ENCODE measurements at places on chromosomes 2 and 18.

- no peak for DNase-seq
Observed at GRCh38 chr2:8081130-8081529, 600.7 kb upstream of the ID2 start.

DNA sequence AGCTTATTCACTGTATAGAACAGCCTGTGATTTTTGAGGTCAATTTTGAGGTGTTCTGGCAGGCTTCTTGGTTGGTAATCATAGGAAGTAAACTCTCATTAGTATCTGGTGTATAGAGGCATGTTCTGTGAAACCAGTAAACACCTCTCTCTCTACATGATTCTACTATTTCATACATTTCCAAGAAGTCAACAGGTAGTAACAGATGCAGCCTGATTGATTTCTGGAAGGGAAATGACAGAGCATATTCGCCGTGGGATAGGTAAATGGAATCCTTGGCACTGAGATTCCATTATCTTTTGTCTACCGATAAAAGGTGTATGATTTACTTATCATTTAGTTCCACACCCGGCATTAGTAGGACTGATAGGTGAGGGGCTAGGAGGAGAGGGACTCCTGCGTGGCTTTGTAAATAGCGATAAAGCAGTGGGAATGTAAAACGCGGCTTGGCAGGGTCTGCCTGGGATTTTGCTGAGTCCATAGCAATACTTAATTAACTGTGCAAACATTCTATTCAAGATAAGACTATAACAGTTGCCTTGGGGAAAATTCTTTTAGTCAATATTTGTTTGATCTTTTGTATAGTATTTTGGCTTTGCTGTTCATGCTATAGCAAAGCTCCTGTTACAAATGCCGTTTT, 32.3 kb downstream of the LYPD6B start:
- DNase-seq, result no peak

- DNase-seq, result no peak
Observed at GRCh38 chr18:46289931-46290330, 185.7 kb downstream of the HAUS1 start.

DNA sequence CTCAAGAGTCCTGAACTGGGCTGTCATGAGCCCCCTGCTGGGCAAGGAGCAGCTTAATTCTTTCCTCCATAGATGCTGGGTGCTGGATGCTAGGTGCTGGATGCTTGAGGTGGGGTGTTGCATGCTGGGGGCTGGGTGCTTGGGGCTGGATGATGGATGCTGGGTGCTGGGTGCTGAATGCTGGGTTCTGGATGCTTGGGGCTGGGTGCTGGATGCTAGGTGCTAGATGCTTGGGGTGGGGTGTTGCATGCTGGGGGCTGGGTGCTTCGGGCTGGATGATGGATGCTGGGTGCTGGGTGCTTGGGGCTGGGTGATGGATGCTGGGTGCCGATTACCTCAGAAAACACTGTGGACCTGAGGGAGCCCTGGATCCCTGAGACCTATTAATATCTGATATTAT, 837.7 kb downstream of the GALR1 start:
- DNase-seq, result no peak

GRCh38 chr2:99066075-99066958, 75.2 kb upstream of the C2orf15 start:
- DNase-seq, result no peak

GRCh38 chr18:49874238-49874637, 60.9 kb upstream of the ACAA2 start:
- DNase-seq, result no peak

DNA sequence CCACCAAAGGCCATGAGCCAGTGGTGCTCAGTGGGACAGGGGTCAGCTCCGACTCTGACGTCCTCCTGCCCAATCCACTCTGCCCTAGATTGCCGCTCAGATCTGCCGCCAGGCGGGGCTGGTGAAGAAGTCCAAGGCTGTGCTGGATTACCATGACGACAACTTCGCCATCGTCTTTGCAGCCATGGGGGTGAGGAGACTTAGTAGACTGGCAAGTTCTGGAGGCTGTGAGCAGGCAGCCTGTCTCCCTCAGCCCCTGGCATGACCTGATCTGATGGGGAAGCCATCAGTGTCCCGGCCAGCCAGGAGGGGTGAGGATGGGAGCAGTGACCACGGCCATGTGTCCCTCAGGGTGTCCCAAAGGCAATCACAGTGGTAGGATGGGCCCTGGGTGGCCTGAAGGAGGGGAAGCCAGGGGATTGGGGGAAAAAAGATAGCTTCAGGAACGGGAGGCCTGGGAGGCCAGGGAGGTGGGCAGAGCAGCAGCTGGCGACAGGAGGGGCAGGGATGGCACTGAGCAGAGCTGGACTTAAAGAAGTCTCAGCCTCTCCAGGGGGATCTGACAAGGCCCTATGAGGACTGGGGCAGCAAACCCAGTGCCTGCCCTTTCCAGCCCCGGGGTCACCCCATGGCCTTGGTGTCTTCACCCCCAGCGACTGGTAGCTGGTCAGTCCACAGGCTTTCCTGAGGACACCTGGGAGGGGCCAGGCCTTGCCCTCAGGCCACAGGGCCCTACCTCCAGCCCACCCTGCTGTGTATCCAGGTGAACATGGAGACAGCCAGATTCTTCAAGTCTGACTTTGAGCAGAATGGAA, 17.4 kb upstream of the ANKRD53 start:
- DNase-seq, result no peak

DNA sequence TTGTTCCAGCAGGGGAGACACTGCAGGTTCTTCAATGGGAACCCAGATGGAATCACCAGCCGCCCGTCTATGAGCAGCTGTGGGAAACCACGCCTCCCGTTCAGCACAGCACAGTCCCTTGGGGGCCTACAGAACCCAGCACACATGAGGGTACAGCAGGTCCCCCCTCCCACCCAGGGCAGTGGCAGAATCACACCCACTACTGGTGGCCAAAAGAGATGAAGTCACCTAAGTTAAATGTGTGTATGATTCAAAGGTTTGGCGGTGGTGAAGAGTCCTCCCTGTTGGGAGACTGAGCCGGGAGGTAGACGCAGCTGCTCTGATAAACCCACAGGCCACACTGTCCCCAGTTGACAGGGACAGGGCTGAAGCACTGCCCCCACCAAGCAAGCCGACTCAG, 44.3 kb downstream of the L3MBTL4 start:
- DNase-seq, result no peak

DNA sequence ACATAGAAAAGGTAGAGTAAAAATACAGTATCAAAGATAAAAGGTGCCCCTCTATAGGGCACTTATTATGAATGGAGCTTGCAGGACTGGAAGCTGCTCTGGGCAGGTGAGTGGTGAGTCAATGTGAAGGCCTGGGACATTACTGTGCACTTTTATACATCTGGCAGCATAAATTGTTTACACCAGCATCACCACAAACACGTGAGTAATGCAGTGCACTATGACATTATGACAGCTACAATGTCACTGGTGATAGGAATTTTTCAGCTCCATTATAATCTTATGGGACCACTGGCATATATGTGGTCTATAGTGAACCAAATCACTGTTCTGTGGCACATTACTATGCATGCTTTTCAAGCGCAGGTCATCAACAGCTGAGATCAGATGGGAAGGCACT, 48.1 kb downstream of the TPGS2 start:
- no peak for DNase-seq

DNA sequence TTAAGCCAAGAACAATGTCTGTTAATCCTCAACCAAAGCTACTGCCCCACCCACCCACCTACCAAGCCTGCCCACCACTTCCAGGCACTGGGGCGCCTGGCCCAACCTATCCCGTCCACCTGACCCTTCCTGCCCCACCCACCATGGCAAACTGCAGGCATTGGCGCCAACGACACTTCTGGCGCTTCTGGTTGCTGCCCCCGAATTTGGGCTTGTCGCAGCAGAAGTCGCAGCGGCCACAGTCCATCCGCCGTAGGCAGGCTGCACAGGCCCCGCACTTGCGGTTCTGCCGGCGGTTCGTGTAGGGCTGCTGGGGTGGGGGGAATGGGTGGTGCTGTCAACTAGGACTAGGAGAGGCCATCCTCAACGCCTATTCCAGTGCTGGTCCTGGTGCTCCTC, 7.3 kb downstream of the MBD1 start:
- no peak for DNase-seq

GRCh38 chr2:240820607-240821428, 799 bp upstream of the KIF1A start:
- no peak for DNase-seq

GRCh38 chr18:57918601-57919000, 115.5 kb upstream of the ATP8B1 start:
- no peak for DNase-seq

DNA sequence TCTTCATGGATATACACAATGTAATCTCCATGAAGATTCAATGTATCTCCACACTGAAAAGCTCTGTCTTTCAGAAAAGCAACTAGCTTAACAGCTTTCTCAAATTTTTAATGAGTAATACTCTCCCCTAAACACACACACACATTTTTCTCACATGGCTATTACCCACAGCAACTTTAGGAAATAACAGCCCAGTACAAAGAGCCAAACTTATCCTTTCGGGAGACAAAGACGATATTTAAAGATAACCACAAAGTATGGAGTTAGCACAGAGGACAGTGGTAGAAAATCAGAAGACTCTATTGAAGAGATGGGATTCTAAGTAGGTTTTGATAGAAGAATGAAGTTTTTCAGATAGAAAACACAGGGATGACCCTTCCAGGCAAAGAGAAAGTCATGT, 394.9 kb upstream of the TRIB2 start:
- DNase-seq, result no peak

- DNase-seq, result no peak
Observed at GRCh38 chr2:118807668-118808428, 39.6 kb downstream of the EN1 start.

GRCh38 chr2:11430729-11431128, 35.2 kb downstream of the E2F6 start:
- DNase-seq, result no peak

GRCh38 chr2:54772110-54772509, 48.6 kb downstream of the EML6 start:
- no peak for DNase-seq

DNA sequence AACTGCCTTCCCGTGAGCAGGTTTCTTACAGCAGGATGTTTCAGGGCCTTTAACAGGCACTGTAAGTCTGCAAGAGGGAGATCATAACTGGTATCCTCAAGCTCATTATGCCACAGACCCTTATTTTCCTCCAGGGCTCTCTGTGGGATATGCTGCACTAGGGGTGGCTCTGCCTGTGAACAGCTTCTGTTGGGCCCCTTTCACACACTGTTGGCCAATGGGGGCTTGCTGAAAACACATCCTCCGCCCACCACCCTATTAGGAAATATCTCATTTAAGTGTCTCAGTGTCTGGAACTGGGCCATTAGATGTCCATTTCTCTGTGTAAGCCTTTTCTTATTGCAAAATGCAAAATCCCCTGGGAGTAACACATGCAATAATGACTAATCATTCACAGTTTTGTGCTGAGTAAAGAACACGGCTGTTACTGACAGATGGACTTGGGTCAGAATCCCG, 414.3 kb upstream of the HS6ST1 start:
- DNase-seq, result no peak

GRCh38 chr2:3117650-3118216, 259.9 kb downstream of the EIPR1 start:
- DNase-seq, result no peak

DNA sequence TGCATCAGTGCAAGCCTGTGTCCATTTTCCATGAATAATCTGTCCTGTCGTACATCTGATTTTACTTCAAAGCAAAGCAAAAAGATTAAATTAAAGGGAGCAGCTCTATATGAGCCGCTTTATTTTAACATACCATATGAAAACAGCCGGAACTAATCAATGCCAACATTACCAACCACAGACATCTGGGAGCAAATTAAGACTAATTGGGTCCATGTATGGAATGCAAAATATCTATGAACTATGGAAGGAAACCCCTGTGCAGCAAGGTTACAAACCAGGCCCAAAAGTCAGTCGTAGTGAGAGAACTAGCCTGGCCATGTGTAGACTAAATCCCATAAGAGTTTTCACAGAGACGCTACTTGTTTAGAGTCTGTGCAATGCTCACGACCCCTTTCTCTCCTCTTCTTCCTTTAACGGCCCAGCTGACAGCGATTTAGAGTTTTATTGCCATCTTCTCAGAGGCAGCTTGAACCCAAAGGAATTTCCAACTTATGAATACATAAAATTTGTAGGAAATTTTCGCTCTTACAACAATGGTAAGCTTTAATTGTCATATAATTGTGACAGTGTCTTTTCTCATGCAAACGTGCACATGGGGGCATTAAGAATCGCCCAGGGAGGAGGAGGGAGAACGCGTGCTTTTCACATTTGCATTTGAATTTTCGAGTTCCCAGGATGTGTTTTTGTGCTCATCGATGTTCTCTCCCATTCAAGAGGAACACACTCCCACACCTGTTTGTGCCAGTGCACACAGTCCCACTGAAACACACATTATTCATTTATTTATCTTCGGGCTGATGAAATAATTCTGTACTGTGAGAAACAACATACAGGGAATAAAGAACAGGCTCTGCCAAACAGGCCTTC, 52.9 kb upstream of the RPL31 start:
- DNase-seq, result no peak

DNA sequence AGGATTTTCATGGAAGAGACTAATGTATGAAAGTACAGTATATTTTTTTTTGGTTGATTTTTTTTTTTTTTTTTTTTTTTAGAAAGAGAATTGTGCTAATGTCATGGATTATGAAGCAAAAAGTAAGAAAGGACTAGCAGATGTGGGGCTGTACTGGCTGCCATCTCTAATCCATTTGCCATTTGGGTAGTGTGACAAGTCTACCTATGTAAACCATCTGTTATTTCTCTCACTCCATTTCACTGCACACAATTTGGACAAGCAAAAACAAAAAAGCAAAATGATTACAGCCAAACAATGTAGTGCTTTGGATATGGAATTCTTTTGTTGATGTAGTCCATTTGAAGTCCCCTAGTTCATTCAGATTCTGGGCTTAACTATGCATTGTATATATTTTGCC, 1355.4 kb downstream of the LRP1B start:
- no peak for DNase-seq

DNA sequence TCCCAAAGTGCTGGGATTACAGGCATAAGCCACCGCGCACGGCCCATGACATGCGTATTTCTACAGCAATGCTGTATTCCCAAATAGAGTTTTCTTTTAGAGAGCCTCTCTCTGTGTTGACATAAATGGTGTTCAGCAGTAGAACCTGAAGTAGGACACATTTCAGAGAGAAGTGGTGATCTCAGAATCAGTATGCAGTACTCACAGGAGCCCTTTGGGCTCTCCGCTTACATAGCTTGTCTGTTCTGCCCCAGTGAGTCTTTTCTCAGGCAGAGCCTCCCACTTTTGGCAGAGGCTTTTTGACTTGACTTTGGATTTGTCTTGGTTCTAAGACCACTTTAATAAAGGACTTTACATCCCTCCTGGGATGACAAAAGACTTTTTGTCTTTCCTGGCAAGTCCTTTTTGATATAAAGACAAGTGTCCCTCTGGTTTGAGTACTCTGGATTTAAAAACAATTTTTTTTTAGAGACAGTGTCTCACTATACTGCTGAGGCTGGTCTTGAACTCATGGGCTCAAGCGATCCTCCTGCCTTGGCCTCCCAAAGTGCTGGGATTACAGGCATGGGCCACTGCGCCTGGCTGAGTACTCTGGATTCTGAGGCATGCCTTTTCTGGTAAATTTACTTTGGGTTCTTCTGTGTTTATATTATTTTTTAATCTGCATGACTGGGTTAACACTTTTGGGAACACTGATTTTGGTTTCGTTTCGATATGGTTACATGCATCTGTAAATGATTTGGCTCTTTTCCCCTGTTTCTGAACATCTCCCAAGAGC, 113.3 kb downstream of the SMAD2 start:
- DNase-seq, result no peak
